Frontal cortex (tissue), 4 donors: ENCODE measurements at places on chromosomes 2 and 18.

DNA sequence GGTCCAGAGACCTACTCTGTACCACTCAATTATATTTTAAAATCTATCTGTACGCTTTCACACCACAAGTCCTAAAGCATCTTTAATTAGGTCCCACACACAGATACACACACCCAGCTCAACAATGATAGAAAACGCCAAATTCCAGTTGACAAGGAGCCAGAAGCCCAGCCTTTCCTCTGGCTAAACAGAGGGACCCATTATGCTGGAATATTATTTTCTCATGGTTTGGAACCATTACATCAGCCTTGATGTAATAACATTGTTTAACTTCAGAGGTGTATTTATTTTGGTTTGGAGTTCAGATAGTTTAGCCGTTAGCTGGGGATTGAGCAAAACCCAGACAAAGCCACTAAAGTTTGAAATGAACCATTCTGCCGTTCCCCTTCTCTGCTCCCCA, 14.0 kb upstream of the INHBB start:
- no peak for DNase-seq

- no peak for DNase-seq
Measured at GRCh38 chr2:215738351-215738750, 275.0 kb downstream of the MREG start.

- no peak for DNase-seq
Measured at GRCh38 chr2:224309176-224309575, 92.7 kb downstream of the FAM124B start.

GRCh38 chr18:57749604-57749970, 53.5 kb downstream of the ATP8B1 start:
- no peak for DNase-seq

GRCh38 chr2:95294579-95295250, 2.4 kb upstream of the KCNIP3 start:
- no peak for DNase-seq

DNA sequence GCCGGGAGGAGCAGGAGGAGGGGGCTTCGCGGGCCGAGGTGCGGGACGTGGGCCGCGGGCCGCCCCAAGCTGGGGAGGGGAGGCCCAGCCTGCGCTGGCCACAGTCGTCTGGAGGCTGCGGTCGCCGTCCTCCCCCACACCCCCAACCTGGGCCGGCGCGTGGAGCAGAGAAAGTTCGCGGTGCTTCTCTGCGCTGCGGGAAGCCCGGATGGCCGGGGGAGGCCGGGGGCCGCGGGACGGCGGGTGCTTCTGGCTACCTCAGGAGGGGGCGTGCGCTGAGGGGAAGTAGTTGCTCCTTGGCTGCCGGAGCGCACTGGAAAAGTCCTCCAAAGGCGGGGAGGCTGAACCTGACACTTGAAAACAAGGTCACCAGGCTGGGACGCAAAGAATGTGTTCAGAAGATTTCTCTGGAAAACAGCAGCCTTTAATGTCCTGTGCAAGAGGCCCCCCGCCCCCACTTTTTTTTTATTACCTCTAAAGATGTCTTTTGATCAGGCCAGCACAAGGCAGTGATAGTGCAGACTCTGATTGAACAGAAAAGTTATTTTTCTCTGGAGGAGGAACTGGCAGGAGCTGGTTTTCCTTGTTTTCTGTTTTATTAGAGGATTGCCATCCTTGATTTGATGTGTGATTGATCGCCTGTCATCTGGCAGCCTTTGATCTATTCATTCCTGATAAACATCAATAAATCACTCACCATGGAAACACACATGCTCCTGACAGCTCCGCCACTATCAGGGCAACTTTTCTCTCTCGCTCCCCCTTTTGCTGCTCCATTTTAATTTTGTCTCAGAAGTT, 1.6 kb downstream of the TSHZ1 start:
- no peak for DNase-seq

GRCh38 chr2:39160982-39161381, 40.1 kb upstream of the SOS1 start:
- DNase-seq: no peak

DNA sequence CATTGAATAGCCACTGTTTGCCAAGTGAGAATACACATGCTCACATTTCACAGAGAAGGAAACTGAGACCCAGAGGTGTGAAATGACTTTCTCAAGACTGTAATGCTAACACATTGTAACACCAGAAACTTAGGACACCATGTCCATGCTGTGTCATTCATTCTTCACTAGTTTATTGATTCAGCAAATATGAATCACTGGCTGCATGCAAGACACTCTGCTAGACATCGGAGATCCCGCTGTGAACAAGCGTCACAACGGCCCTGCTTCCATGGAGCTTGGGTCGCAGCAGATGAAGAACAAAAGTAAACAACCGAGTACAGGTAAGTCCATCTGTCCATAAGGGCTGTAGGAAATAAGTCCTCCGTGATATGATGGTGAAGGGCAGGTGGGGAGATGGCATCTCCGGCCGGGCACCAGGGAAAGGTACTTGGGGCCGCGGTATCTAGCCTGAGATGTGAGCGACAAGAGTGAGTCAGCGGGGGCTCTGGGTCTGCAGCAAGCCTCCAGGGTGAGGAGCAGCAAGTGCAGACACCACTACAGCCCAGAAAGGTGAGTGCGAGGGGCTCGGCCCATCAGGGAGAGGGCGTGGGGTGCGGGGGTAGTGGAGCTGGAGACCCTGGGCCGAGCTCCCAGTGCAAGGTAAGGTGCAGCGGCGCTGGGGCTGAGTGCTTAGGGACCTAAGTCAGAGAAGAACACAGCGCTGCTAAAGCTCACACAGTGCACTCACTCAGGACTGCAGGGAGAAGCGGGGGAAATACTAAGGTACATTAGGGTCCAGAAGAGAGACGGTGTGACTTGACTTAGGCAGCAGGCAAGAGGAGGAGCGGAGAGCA, 391.2 kb downstream of the FBXO15 start:
- DNase-seq: no peak

- no peak for DNase-seq
Measured at GRCh38 chr2:25489631-25490030, 147.9 kb upstream of the DNMT3A start.

GRCh38 chr18:55875371-55875901, 287.4 kb upstream of the TCF4 start:
- no peak for DNase-seq

DNA sequence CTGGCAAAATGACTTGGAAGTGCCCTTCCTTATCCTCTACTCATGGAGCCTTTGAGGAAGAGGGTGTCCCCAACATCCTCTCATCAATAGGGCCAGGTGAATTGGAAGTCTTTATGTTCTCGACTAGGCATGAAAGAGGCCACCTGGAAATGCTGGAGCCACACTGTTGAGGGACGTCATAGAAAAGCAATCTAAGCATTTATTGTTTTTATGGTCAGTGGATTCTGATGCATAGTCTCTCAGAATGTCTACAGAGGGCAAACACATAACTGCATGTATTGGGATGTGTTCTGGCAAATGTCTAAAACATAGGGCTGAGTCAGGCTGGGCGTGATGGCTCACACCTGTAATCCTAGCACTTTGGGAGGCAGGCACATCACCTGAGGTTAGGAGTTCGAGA, 246.6 kb upstream of the SP5 start:
- DNase-seq: no peak

DNA sequence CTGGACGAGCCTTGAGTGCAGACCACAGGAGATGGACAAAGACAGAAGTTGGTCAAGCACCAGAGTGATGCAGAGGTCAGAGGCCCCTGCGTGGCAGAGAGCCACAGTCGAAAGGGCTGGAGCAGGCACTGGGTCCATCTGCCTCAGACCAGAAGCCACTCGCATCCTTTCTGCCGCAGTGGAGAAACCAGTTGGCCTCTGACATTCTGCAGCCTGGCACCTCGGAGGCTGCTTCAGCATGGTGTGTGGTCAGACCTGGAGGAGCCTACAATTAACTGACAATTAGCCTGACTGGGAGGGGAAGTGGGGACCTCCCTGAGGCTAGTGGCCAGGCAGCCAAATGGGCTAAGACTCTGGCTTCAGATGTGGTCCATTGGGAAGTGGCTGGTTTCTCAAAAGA, 111.1 kb downstream of the SGPP2 start:
- no peak for DNase-seq

DNA sequence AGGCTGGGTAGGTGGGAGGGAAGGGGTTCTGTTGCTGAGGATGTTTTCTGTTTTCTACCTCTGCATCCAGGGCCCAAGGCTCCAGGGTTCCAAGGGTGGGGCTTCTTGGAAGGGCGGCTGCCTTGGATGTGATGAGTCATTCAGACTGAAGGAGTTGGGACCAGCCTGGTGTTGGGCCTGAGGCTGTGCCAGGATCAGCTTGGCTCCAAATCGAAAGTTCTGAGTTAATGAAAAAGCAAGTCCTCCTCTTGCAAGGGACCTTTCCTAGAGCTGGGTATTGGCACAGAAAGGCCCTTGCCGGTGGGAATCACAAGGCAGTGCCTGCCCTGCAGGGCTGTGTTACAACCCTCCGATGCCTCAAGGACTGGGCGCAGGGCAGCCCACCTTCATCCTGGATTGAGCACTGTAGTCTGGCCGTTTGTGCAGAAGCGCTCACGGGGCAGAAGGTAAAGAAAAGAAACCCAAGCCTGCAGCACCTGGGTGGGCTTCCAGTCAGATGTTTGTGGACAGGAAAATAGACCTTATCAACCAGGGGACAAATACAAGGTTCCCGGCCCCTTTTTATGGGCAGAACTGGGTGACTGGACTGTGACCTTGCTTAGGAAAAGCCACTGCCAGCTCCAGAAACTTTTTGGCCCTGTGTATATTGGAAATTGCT, 52.5 kb upstream of the MCFD2 start:
- DNase-seq: no peak

- DNase-seq: no peak
Measured at GRCh38 chr18:9426753-9427152, 48.6 kb upstream of the RALBP1 start.

- DNase-seq: no peak
Measured at GRCh38 chr18:10351219-10351818, 103.1 kb upstream of the APCDD1 start.

DNA sequence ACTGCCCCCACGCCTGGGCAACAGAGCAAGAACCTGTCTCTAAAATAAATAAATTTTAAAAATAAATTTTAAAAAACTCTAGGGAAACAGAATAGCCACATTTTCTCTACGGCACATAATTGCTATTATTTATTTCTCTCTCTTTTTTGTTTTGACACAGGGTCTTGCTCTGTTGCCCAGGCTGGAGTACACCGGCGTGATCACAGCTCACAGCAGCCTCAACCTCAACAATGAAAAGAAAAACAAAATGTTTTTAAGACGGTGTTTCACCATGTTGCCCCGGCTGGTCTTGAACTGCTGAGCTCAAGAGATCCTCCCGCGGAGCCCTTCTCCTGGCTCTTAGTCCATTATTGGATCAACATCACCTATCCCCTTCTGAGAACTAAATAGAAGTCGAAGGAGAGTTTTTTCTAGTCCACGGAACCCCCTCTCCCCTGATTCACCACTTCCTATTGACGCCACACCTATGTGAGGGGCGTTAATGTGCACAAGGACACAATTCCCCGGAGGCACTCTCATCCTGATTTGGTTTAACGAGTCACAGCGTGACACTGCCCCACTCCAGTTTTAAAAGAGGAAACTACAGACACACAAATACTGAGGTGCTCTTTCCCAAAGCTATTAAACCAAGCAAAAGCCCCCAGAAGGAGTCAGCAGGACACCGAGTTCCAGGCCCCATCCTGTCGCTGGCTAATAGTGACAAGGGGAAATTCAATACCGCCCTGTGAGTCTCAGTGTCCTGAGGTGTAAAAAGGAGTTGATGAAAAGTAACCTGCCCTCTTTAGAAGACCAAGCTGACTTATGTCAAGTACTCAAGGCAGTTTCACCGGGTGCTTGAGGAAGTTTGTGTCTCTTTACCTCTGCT, 1.1 kb downstream of the NPC1 start:
- DNase-seq: no peak

DNA sequence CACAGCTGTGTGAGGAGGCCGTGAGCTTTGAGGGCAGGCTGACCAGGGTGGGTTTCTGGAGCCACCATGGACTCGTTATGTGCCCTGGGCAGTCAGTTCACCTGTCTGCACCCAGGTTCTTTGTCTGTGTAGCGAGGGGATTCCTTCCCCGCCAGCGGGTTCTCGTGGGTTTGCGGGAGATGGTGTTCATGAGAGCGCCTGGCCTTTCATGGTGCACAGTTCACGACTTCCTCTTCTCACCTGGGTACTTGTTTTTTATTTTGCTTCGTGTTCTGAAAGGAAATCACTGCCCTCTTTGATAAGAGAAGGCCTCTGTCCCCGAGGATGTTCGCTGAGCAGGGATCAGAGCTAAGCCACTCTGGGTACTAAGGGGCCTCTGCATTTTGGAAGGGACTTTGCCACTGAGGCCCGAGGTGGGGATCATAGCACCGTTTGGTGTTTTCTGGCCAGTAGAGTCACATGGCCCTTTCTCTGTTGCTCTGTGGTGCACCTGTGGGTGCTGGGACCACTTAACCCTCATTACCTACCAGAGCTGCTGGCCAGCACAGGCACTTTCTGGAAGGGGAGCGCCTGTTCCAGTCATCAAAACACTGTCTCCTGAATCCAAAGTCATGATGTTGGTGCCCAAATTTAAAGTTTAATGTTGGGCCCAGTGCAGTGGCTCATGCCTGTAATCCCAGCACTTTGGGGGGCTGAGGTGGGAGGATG, 78.5 kb downstream of the LDLRAD4 start:
- DNase-seq: no peak

GRCh38 chr18:32037616-32038015, 19.0 kb downstream of the RNF125 start:
- no peak for DNase-seq

DNA sequence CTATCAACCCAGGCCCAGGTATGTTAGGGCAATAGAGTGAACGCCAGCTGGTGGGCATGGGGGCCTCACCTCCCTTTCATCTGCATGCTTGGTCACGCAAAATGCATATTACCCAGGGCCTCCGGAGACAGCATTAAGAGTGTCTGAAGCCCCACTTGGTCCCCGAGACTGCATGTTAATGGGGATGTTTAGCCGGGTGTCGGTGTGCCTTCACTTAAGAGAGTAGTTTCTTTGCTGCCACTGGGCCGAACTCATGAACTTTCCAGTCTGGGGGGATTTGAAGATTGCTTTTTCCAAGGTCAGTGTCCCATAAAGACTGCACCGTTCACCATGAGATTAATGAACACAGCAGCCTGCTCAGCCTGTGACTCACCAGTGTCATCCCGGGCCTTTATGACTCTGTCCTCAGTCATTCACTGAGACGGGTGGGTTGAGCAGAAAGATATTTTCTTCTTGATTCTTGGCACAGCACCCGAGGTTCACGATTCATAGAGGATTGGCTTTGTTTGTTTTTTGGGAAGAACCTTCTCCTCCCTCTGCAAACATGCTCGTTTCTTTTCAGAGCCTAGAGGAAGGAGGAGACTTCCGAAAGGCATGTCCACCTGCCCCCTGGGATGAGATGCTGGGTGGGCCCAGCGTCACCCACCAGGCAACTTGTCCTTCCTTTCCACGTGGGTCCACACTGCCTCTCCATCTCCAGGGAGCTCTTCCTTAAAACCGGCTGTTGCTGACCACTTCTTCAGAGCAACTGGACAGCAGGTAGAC, 199.1 kb downstream of the GLI2 start:
- DNase-seq: no peak

- no peak for DNase-seq
Measured at GRCh38 chr2:111667542-111668273, 216.3 kb downstream of the ANAPC1 start.

DNA sequence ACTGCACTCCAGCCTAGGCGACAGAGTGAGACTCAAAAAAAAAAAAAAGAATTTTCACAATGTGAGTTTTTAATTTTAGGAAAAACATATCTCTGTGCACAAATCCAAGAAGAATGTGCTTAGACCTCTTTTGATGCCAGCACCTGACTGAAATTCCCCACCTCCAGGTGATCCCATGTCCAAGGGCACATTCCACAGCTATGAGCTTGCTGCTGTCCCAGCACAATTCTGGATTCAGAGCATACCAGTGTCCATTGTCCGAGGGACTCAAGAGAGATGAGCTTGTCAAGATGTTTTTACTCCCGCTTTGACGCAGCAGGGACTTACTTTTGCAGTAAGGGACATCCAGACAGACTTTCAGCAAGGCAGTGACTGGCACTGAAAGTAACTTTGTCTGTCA, 489.1 kb upstream of the ACVR2A start:
- no peak for DNase-seq
